ENCODE measurements at places on chromosomes 2 and 18.

- peak; percentile 91 for DNase-seq
Measured at GRCh38 chr2:218964041-218964771, 4.7 kb downstream of the CDK5R2 start.

- DNase-seq, result no peak
Measured at GRCh38 chr18:64026350-64026749, 56.5 kb downstream of the SERPINB8 start.

DNA sequence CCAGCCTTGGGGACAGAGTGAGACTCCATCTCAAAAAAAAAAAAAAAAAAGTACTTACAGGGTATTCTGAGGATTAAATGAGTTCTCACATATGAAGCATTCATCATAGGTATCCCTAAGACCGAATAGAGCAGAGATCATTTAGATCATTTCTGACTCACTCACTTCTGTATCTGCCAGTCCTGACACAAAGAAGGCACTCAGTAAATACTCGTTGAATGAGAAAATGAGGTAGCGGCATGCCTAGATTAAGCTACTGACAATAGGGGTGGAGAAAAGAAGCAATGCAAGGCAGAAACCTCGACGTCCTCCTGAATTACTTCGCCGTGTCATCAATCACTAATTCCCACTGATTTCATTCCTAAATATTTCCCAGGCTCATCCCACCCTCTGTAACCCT is 103.8 kb downstream of the GREB1L start:
- DNase-seq, result no peak

DNA sequence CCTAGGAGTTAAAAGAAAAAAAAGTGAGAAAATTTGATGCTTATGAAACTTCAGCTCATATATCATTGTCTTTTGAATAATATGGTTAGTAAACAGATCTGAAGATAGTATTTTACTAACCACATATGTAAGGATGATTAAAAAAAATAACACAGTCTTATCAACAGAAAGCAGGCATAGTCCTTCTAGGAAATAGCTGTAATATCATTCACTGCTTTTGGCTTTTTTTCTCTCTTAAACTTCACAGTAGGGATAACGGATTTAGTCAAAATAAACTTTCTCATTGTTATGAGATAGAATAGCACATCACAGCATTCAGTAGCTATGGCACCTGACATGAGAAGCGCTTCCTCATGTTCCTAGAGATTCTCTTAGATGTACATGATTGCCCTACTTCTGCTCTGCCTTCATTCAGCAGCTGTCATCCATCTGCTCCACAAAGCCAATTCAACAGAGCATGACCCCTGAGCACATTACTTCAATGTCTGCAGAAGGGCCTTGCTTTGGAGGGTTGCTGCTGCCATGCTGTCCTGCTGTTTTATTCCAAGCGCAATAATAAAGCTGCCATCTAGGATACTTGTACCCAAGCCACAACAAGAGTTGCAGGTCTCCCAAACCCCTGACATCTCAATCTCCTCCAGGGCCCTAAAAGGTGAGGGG is 67.0 kb downstream of the TTC21B start:
- no peak for DNase-seq

DNA sequence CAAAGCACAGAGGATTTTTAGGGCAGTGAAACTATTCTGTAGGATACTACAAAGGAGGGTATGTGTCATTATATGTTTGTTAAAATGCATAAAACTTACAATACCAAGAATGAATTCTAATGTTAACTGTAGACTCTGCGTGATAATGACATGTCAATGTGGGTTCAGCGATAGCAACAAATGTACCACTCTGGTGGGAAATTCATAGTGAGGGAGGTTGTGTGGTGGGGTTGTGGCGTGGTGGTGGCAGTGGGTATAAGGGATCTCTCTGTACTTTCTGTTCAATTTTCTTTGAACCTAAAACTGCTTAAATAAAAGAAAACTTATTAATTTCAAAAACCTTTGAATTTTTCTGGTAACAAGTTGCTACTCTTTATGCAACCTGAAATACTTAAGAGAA is 99.3 kb upstream of the SLC38A11 start:
- DNase-seq, result no peak

- DNase-seq, result no peak
Measured at GRCh38 chr2:113877711-113878598, 11.9 kb upstream of the ACTR3 start.

- no peak for DNase-seq
Measured at GRCh38 chr2:1544478-1545069, 131.3 kb downstream of the TPO start.
